AG09309 (cell line): ENCODE measurements at places on chromosomes 3 and 15.

DNA sequence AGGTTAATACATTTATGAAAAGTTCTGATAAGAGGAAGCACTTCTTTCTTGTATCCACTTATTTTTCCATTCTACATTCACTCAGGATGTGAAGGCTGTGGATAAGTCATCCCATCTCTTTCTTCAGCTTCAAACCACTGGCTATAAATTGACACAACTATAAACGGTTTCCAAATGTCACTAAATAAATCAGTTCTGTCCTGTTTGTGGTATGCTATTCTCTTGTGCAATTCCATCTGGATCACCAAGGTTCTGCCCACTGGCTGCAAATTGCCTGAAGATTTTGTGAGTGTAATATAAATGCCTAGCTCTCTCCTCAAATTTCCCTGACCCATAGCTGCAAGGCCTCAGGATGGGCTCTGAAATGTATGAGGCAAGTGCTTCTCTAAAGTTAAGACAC, 7.1 kb upstream of the LMOD3 start:
- peak; percentile 73 for DNase-seq

DNA sequence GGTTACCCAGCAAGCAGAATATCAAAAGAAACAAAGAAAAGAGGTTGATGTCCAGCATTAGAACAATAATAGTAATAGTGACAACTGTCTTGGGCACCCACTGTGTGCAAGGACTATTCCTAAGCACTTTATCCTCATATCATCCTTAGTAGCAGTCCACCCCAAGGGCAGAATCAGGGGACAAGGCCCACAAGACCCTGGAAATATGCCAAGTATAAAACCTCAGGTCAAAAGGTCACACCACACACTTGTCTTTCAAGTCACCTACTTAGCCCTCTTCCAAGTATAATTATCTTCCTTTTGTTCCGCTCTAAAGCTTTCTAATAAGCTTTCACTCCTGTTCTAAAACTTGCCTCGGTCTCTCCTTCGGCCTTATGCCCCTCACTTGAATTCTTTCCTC, 124.0 kb upstream of the STT3B start:
- no peak for DNase-seq

GRCh38 chr3:160374472-160374871, 24.6 kb downstream of the IFT80 start:
- no peak for DNase-seq

GRCh38 chr3:144032531-144033239, 61.1 kb downstream of the DIPK2A start:
- no peak for DNase-seq

DNA sequence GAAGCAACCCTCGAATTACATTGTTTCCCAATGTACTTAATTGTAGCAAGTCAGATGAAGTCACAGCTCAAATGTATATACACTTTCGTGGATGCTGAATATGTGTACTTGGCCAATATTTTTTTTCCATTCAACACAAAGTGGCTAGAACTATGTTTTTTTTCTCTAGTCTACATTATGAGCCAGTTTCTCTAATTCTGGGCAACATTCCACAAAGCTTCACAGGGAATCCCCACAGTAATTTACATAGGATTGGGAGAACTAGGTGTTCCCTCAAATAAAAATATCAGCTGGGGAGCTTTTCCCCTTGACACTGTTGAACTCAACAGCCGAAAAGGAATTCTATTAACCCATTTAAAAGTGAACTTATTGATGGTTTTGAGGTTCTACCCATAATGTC, 493.1 kb downstream of the MECOM start:
- no peak for DNase-seq

DNA sequence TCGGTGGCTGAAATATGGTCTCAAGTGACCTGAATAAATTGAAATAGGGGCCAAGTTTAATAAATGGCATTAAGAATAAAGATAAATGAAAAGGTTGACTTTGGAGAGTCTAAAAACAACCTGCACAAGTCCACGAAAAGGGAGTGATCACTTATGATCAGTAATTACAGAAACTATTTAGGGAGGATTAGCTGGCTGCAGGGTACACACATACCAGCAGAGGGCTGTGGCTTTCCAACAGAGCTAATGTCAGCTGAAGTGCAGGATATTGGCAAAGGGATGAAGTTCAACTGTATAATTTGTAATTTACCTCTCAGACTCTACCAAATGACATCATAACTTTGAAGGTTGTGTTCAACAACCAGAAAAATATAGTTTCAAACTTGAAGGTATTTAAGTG, 86.8 kb downstream of the SYNPR start:
- DNase-seq: no peak

GRCh38 chr15:29874977-29875376, 52.7 kb upstream of the TJP1 start:
- DNase-seq: no peak

GRCh38 chr3:9390265-9390888, 7.0 kb upstream of the SETD5 start:
- no peak for DNase-seq

DNA sequence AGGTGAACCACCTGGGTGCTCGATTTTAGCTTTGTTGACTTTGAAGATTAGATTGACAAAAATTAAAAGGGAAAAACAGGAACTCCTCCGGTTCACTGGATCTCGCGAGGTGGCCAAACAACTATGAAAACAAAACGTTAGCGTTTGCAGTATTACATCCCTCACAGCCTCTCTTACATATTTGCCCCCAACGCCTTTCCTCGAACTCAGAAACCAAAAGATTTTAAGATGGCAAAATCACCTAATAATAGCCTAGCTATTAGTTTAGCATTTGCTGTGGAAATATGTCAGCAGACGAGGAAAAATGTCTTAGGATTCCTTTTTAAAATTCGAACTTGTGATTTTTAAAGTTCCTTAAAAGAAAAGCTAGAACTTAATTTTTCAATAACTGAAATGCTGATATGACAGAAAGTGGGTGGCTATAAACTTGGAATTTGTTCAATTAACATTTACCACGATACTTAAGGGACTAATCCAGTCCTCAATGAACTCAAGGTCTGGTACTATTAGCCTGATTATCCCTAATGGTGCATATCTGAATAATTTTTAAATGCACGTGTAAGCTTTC, 491 bp upstream of the SENP7 start:
- DNase-seq: no peak

GRCh38 chr3:53794597-53794996, 51.6 kb downstream of the CHDH start:
- DNase-seq: no peak

DNA sequence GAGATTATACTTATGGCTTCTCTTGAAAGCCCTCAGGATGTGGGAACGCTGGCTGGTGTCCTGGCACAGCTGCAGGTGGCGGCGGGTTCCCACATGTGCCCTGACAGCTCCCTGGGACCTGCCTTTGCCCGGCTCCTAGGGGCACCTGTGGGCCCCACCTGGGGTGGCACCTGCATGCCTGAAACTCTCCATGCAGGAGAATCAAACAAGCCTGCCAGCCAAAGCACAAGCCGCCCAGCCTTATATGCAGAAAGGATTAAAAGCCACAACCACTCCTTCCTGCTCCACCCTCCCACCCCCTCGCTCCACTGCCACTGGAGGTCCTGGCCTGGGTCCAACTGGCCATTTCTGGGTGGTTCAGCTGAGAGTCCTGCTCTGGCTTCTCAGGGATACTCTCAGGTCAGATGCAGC, 18.1 kb downstream of the TRPM1 start:
- no peak for DNase-seq

- DNase-seq: no peak
Measured at GRCh38 chr3:37700466-37701248, 161.0 kb upstream of the CTDSPL start.

- no peak for DNase-seq
Measured at GRCh38 chr3:34808287-34808686, 831.0 kb upstream of the ARPP21 start.

- DNase-seq: no peak
Measured at GRCh38 chr3:9108876-9109567, 140.4 kb downstream of the SRGAP3 start.

GRCh38 chr3:48966876-48967361, 23.1 kb upstream of the P4HTM start:
- no peak for DNase-seq

- no peak for DNase-seq
Measured at GRCh38 chr3:54122324-54123002, at the start of gene CACNA2D3. Gene CACNA2D3, plus strand, starts transcription at chr3:54122552.

DNA sequence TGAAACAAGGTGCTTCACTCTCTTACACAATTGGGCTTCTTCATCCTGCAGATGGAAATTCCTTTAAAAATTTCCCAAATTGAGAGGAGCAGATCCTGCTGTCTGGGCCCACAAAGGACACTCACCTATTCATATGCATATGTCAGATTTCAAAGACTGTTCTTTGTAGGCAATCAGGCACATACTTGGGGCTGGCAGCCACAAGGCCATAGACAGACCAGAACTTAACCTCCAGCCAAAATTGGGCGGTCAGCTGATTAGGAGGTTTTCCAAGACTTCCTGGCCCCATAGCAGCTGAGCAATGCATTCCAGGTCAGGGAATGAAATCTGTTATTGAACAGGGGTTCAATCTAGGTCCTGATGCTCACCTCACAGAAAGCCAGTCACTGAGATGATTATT, 15.0 kb upstream of the HPS3 start:
- DNase-seq: no peak

DNA sequence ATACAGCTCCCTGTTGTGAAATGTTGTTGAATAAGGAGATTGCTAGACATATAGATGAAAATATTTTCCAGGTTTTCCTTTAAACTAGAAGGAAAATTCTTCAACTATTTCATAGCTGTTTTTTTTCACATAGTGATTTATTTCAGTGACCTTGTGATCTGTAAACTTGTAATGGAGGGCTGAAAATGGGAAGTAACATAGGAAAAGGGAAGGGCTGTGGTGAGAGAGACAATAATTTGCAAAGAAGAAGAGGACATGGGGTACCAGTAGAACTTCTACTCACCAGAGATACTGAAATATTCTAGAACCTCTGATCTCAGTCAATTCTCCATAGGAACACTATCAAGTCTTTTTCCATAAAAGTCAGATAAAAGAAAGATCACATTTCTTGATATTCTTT, 60.4 kb downstream of the PLS1 start:
- DNase-seq: no peak

DNA sequence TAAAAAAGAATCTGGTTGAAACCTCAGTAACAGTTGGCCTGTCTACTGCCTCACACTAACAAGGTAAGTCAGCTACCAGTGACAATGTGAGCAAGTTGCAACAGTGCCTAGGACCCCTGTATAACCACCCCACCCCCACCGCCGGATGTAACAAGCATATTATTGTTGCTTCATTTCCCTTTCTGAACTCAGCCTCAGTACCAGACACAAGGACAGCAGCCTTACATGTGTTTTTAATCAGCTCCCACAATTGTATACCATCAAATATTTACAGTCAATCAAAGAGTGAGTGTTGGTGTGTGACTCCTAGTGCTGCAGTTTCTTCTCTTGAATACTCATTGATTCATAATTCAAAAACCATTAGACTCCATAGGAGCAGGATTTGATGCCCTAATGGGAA, 96.4 kb downstream of the PYDC2 start:
- DNase-seq: no peak

- no peak for DNase-seq
Measured at GRCh38 chr15:25054943-25055342, 100.2 kb downstream of the SNRPN start.

- no peak for DNase-seq
Measured at GRCh38 chr15:53807501-53807900, 48.0 kb upstream of the WDR72 start.

DNA sequence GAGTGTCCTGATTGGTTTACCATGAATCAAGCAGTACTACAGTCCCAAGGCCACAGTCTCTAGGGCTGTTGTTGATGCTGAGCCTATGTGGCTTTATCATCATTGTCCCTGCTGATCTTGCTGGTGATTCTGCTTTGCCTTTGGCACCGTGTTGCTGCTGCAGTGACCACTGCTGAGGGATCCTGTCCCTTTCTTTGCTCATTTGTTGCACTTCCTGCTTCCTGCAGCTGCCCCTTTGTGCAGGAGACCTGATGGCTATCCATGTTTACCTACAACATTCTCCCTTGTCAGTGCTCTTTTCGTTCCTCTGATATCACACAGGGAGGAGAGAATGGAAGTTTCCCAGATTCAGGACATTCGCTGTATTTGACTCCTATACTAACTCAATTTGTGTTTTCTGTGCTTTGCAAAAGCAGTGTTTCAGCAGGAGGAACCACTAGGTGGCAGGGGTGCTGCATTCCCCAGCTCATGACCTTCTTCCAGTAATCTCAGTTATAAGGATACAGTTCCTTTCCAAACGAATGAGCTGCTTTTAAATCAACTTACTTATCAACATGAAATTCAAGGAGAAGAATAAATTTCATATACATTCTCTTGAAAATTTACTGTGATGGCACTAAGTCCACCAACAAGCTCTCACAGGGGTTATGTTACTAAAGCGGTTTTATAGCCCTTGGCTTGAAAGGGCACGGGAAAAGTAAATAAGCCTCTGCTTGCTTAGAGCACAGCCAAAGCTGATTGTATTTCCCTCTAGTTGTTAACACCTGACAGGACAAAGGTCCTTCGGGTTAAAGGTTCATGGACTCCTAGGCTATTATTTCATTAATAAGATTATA, 9.7 kb upstream of the THUMPD3 start:
- DNase-seq: peak; percentile 43

DNA sequence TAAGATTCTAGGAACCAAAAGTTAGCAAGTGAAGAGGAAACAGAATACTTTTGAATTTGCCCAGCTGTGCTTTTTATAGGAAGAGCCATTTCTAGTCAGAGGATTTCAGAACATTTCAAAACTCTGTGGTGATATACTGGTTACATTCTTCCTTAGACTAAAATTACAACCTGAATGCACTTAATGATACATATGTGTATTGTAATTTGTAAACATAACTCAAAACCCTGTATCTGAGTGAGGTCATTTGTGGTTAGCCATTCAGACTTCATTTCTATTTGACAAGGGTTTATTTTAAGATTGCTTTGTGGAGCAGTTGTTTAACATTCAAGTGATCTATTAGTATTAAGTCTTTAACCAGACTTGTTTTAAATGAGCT, 59.4 kb upstream of the TRIM71 start:
- no peak for DNase-seq

DNA sequence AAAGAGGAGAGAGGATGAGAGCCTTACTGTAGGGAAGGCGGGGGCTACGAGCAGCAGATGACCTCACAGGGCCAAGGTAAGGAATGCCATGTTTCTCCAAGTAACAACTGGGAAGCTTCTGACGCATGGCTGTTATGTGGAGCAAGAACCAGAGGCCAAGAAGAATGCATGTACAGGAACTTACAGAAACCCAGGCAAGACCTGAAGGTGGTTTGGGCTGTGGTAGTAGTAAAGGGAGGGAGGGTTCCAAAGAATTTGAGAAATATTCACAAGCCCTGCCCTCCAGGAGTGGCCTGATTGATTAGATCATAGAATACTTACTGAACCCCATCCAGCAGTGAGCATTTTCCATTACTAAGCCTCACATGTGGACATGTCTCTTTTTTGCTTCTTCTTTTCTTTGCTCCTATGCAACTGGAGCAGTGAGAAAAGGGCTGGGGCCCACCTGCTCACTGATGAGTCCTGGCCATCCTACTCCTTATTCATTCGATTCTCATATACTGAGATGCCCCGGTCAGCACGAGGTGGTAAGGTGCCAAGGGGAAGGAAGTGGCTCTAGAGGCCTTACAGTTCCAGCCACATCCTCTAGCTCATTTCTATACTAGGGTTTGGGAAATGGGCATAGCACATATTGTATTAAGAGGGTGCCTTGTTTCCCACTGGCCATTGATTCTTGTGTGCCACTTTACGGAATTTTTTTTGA, 8.3 kb upstream of the SLC12A8 start:
- no peak for DNase-seq

- DNase-seq: no peak
Measured at GRCh38 chr3:29314727-29315088, 33.8 kb downstream of the RBMS3 start.
